ENCODE measurements at places on chromosomes 13 and 19.

DNA sequence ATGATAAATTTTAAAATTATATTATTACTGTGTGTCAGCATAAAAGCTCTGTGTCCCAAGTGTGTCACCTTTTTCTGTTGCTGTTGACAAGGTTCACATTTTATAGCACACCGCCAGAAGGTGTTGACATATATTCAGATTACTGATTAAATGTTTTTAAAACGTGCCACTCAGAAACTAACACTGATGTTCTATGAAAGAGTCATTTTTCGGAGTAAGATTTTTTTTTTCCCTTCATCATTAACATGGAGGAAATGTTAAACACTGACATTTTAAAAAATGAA, 197.5 kb downstream of the TM9SF2 start:
- DNase-seq, result no peak

- DNase-seq, result no peak
Observed at GRCh38 chr13:58680115-58680514, 1048.6 kb downstream of the PCDH17 start.

DNA sequence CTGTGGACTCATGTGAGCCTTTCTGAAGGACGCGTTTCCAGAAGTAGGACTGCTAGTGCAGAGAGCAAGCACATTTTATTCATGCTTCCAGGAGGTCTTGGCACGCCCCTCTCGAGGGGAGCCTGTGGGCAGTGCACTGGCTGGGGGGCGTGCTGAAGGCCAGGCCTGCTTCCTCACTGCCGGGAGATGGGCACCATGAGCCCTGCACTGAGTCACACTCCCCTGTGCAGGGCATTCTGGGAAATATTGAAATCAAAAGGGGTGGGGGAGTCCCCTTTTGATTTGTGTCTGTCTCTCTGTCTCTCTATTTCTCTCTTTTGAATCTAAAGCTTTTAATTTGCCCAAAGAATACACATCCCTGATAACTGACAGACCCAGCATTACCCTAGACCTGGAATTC, 34.0 kb downstream of the DPF1 start:
- DNase-seq, result no peak

- DNase-seq, result no peak
Observed at GRCh38 chr13:107421028-107421427, 794.3 kb downstream of the LIG4 start.

GRCh38 chr19:42558450-42559150, 30.3 kb upstream of the CEACAM1 start:
- DNase-seq, result no peak

DNA sequence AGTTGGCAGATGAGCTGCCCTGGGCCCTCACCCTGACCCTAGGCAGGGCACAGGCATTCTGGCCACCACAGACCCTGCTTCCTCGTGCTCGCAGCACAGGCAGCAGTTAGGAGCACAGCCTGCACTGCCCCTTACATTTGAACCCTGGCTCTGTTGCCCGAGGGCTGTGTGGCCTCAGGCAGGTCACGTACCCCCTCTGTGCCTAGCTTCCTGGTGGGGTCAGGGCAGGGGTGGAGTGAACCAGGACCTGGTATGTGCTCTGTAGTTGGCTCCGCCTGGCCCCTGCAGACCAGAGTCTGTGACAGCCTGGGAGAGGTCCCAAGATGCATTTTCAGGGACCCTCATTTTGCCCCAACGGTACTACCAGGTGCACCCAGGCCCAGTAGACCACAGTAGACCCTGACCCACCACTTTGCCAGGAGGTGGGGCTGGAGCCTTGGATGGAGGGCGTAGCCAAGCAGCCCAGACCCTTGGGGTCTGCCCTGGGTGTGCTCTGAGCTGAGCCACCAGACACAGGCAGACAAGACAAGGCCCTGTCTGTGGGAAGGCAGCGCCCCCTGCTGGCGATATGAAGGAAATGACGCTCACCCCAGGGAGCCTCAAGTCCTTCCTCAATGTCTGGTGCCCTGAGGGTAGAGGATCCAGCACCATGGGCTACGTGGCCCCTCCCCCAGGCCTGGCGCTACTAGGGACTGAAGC, 9.1 kb downstream of the LYL1 start:
- DNase-seq, result peak; percentile 63

- no peak for DNase-seq
Observed at GRCh38 chr19:374886-375235, 30.3 kb upstream of the MIER2 start.

DNA sequence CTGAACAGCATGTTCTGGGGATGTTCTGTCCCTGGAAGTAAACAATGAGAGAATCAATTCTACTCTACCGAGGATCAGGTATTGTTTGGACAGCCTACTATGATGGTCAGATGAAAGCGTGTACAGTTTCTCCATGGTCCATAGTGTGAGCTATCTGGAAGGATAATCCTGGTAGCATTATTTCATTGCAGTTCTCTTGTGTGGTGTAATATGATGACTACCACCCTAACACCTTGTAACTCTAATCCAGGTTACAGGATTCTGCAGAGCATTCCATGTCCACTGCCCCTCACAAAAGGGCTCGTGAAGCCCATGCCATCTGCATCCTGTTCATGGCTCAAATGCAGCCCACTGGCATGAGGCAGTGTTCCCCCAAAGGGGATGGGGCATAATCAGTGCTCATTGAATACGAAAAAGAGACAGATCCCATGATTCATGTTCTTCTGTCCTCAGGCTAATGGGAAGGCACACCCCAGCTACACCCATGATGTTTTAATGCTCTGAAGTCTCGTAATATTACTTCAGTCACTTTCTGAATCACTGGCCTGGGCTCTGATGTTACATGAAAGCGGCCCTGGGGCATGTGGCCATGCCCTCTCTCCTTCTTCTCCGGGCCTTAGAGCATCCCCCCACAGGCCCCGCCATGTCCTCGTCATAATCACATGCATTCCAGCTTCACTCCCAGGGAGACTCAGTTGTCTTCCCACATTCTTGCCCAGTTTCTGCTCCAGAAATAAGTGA, 68.4 kb downstream of the HSPH1 start:
- no peak for DNase-seq

- no peak for DNase-seq
Observed at GRCh38 chr13:113862931-113863523, 849 bp downstream of the GAS6 start.

DNA sequence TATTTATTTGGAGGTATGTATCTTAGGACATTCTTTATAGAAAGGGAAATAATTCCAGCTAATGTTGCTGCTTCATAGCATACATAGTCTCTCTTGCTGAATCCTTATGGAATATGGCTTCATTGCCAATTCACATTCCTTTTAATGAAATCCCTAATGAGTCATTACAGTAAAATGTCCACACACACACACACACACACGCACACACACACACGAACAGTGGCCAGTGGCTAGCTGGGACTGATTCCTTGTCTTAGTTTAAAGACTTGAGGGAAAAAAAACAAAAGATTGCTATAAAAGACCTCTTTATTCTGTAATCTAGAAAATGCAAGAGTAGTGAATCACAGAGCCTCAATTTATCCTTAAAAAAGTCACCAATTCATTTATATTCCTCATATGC, 301.6 kb downstream of the SLITRK6 start:
- no peak for DNase-seq

DNA sequence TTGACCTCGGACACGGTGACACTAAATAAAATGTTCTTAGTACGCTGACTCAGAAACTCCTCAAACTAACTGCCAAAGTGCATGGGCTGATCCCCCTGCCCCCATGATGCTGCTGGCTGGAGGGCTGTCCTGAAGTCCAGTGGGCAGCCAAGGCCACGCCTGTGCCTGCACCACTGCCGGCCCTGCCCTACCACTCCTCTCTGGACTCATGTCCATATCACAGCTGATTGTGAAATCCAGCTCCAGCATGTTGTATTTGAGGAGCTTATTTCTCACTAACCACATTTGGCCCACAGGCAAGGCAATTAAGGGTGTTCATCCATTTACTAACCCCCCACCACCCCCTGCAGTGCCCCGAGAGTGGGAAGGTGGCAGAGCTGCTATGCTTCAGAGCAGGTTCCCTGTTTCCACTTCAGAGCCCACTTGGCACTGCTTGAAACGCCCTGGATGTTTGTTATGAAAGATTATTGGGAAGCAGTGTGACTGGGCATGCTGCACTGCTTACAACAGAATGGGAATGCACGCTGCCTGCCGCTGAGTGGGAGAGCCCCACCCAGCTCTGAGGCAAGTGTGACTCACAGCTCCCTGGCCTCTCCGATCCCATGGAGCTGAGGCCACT, 114.0 kb downstream of the UQCRFS1 start:
- no peak for DNase-seq

DNA sequence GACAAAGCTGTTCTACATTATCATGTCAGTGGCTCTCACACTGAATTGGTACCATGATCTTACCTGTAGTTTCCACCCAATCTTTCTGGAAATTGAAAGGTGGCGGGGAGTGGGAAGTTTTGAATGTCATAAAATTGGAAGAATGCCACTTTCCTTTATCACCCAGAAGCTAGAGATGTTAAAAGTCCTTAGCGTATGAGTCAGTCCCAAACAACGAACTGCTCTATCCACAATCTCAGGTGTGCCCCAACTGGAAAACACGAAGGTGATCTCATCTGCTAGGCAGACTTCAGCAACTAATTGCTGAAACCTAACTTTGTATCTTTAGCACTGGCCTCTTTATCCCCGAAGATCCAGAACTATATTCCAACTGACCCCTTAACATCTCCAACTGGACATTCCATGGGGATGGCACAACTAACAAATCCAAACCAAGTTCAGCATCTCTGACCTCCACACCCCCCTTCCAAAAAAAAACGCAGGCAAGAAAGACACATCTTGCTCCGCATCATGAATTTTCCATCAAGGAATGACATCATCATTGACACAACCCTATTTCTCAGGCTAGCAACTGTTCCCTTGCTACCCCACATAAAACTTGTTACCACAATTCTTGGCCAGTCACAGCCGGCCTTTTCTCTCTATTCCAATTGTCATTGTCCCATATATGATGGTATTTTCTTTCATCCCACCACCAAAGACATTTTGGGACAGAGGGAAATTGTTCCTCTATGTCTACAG, 175.4 kb downstream of the KLF12 start:
- DNase-seq, result no peak

DNA sequence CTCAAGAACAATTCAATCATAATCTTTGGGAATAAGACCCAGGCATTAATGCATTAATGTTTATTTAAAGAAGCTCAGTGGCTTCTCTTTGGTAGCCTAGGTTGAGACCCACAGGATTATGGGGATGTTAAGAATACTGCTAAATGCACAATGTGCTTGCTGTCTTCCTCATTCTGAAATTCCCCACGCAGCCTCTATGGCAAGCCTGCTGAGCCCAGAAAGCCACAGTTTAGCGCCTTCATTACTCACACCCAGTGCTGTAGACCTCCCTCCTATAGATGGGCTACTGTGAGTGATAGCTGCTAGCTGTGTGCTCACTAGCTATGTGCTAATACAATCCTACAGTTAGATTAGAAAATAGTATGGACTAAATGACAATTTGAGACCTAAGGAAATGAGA, 90.6 kb downstream of the TNFSF13B start:
- no peak for DNase-seq

GRCh38 chr13:27533155-27533643, 82.8 kb upstream of the MTIF3 start:
- DNase-seq, result peak; percentile 5

DNA sequence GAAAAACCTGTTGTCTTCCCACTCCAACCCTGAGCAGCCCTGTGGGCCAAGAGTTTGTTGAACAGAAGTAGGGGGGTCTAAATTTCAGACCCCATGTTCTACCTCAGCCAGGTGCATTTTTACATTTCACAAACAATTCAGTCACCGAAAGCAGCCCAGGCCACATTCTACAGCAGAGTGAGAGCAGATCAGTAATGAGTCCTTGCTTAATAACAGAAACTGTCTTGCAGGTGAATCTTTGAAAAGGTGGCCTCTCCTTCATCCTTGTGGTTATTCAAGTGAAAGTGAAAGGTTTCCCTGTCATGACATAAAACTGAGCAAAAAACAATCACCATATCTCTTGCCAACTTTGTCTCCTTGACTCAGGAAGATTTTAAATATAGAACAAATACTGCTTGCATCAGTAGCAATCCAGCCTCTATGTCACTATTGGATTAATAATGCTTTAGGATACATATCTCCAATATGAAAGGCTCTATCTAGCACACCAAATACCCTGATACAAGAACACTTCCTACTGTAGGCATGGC, 670.2 kb downstream of the DIAPH3 start:
- DNase-seq, result no peak

DNA sequence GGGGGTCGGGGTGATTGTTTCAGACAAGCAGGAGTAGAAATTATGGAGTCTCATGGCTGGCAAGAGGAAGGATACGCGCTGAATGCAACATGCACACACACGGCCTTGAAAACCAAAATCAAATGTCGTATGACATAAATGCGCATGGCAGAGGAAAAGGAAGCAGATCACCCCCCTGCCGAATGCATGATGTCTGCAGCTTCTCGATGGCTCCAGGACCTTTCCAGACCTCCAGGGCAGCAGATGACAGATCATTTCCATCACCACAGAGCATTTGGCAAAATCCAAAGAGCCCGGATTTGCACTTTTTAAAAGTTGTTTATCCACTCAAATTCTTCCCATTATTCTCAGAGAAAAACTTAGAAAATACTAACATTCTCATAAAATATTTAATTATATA, 211.7 kb downstream of the NHLRC3 start:
- no peak for DNase-seq

GRCh38 chr19:35231956-35232645, 3.6 kb upstream of the FAM187B start:
- no peak for DNase-seq

DNA sequence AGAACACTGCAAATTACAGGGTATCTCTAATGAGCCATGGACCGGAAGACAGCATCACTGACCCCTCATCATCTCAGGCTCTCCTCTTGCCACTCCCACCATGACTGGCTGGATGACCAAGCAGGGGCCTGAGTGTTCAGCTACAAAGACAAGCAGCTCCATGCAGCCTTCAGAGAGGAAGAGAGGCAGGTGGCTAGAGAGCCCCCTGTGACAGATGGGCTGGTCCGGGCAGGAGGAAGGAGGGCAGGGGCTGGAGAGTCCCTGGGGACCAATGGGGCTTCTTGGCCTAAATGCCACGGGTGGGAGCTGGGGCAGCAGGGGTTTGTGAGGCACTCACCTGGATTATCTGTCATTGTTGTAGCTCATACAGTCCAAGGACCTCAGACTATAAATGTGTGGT, 12.8 kb upstream of the RASA3 start:
- no peak for DNase-seq

- no peak for DNase-seq
Observed at GRCh38 chr19:58569191-58569942, 3.8 kb downstream of the MZF1 start.

- no peak for DNase-seq
Observed at GRCh38 chr13:34346626-34347025, 528.7 kb downstream of the RFC3 start.

GRCh38 chr19:49368711-49369358, 5.2 kb downstream of the DKKL1 start:
- no peak for DNase-seq

All from activated T-helper 1 cell treated with Interleukin-2 at 50 U/mL for 16 hours (primary cell).